ENCODE measurements at places on chromosomes 5 and 9.

DNA sequence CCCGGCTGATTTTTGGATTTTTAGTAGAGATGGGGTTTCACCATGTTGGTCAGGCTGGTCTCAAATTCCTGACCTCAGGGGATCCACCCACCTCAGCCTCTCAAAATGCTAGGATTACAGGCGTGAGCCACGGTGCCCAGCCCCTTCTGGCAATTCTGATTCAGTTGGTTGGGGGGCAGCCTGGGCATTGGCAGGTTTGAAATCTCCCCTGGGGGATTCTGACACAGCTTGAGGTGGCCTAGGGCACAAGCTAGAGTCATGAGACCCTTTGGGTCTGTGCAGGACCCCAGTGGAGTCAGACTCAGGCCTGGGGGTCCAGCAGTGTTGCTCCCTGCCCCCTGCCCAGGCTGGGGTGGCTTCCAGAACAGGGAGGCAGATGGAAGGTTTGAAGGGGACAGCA lies 239.8 kb downstream of the PBX3 start:
- DNase-seq = no peak

DNA sequence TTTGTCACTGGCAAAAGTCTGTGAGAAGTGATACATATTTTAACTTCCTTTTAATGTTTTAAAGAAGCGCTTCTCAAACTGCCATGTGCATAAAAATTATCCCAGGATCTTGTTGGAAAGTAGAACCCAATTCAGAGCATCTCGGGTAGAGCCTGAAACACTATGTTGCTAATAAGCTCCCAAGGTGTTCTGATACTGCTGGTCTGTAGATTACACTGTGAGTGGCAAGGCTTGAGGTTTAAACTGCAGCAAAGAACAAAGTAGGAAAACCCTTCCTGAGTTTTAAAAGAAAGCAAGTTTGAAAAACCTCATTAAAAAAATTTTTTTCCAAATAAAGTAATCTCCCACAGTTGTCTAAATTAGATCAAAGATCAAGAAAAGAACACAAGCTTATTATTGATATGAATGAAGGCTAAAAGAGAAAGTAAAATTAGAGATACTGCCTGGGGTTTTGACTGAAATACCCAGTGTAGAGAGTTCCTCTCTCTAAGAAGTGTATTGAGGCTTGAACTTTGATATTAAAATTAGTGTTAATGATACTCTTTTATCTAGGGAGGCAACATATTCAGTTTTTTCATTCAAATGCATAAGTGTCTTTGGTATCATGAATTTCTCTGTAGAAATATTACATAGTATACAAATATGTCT lies 19.8 kb upstream of the JAK2 start:
- no peak for DNase-seq

DNA sequence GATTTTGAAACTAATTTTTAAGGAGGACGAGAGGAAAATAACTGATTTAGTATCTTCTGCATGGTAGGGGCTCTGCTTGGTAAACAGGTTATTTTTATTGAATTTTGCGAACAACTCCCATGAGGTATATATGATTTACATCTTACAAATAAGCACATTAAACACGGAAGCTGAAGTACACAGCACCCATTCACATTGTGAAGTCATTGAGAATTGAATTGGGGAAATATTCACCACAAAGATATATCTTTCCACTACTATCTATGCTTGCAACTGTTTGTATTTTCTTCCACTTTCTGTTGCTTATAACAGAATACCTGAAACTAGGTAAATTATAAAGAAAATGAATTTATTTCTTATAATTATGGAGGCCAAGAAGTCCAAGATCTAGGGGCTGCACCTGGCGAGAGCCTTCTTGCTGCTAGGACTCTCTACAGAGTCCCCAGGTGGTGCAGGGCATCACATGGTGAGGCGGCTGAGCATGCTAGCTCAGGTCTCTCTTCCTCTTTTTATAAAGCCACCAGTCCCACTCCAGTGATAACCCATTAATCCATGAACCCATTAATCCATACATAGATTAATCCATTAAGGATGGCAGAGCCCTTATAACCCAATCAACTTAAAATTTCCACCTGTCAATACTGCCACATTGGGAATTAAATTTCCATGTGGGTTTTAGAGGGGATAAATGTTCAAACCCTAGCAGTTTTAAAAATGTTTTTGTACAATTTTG lies 79.0 kb upstream of the ZNF608 start:
- DNase-seq = no peak

GRCh38 chr5:16057277-16057676 lies 122.3 kb downstream of the MARCHF11 start:
- no peak for DNase-seq

DNA sequence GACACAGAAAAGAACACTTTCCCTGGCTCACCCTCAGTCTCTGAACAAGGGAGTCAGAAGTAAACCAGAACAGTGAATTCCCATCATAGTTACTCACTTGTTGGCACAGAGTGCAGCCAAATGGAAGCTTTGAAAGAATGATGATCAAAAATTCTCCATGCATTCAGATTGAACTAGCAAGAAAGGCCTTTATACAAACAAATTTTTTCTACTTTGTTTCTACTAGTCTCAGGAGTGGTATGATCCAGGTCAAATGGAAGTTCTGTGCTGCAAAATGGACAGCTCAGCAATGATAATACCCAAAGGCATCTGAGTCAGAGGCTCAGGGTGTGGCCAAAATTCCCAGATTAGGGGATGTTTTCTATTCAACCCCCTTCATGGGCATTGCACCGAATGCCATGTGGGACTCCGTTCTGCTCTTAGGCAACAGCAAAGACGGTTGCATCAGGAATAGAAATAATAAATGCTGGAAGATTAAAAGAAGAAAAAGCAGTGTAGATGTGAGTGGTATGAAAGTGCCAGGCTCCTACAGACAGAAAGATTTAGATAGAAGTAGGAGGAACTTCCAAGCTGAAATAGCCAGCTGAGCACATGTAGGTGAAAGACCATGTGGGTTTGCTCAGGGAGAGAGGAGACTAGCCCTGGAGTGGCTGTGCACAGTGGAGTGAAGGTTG lies 24.0 kb upstream of the ASPN start:
- no peak for DNase-seq

DNA sequence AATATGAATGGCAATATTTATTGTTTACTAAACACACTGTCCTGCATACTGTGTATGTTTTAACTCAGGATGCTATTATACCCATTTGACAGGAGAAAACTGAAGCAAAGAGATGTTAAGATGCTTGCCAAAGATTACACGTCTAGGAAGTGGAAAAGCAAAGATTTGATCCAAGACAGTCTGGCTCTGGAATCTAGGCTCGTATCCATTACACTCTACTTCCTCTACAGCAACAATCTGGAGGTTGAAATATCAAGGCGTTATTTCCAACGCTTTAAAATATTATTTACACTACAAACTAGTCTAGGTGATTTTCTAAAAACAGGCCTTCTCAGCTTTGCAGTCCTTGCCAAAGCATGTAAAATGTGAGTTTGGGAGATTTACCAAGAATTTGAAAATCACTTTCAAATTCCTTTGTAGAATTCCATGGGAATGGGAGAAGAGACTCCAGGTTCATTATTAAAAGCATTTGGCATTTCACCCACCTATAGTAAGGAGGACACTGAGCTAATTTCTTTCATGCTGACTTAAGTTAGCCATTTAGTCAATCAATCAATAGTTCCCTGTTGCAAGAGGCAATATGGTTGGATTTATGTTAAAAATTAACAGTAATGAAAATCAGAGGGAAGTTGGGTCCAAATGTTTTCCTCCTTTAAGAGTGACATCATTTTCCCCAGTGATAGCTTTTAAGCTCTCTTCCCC lies 356.3 kb upstream of the SMARCA2 start:
- DNase-seq = no peak

DNA sequence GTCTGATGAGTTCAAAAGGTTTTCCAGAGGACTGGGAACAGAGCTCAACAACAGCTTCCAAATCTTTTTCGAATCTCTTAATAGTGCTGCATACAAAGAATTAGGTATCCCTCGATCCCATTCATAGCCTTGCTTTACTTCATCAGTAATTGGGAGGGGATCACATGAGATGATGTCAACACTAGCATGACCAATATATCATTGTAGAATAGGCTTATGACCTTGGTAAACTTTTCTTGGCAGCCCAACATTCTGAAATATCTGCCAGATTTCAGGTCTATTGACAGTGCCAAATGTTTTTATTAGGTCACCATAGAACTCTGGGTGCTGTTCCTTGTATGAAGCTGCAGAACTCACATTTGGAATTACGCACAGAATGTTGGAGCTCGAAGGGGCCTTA lies 228.9 kb downstream of the FGF10 start:
- no peak for DNase-seq

GRCh38 chr5:23208959-23209431 lies 298.4 kb upstream of the PRDM9 start:
- DNase-seq = no peak

DNA sequence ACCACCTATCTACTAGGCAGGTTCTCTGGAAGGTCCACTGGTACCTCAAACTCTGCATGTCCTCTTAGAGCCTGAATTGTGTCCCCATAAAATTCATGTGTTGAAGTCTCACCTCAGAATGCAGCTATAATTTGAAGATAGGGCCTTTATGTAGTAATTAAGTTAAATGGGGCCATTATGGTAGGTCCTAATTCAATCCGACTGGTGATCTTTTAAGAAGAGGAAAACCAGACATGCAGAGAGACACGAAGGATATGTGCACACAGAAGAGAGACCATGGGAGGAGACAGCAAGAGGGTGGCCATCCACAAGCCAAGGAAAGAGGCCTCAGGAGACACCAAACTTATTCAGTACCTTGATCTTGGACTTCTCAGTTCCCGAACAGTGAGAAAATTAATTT lies 345.4 kb downstream of the ENC1 start:
- DNase-seq = no peak

DNA sequence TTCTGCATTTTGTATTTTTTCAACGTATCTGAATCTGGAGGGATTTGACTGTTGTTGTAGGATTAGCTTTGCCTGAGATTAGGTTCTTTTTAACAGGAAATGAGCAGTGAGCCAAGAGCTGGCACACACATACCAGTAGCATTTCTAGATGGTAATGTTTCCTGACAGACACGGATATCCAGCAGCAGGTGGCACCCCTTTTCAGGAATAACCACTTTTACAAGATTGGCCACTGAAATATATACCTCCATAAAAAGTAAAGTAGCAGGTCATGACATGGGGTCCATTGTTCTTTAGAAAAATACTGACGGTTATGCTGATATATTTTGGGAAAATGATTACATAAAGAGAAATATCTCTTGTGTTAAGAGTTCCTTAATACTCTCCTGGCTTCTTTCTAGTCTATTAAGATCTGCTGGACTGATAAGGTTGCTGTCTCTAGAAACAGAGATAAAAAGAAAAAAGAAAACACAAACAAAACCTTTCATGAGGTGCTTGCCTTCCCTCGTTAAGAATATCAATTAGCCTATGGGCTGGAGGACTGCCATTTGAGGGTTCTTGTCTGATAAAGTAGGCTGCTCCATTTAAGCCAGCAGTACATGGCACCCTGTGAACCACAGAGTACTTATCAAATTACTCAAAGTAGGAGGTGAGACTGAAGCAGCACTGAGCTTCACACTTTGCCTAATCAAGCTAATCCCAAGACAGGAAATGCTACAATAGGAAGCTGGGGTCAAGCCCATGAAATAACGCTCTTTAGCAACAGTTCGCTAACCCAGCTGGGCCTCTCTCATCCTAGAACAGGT lies 101.6 kb upstream of the PCA3 start:
- no peak for DNase-seq

GRCh38 chr5:59790776-59791475 lies 102.6 kb downstream of the PDE4D start:
- DNase-seq = no peak

GRCh38 chr5:168697034-168697720 lies 118.0 kb upstream of the PANK3 start:
- DNase-seq = no peak

DNA sequence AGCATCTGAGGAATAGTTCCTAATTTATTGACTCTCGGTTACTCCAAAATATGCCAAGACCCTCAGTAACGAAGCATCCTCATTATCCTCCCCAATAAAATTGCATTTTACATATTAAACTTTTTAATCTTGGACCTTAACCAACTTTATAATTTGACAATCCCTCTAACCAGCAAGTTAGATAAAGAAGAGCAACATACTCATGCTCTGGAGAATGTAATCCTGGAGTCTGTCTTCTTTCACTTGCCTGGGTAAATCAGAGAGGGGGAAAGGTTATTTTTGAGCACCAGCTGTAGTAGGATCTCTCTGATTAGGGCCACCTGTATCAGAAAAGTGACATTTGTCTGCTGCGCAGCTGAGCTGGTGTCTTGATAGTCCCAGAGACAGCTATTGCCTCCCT lies 59.8 kb downstream of the NDFIP1 start:
- no peak for DNase-seq

- no peak for DNase-seq
Observed at GRCh38 chr5:33720176-33720575, 171.6 kb downstream of the ADAMTS12 start.

- DNase-seq = no peak
Observed at GRCh38 chr5:85000671-85001070, 616.0 kb upstream of the EDIL3 start.

DNA sequence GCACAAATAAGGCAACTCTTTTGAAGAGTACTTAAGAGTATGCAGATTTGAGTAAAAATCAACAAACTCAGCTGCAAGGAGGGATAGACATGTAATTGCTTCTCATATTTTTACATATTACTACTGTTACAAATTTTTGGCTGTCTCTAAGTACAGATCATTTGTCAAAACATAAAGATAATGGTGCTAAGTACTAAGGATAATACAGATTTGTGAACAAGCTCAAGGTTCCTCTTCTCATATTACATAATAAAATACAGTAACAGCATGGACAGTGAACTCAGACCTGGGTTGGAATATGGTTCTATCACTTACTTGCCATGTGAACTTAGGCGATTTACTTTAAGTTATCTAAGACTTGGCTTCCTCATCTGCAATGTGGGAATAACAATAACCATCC lies 168.0 kb downstream of the AP3B1 start:
- no peak for DNase-seq

DNA sequence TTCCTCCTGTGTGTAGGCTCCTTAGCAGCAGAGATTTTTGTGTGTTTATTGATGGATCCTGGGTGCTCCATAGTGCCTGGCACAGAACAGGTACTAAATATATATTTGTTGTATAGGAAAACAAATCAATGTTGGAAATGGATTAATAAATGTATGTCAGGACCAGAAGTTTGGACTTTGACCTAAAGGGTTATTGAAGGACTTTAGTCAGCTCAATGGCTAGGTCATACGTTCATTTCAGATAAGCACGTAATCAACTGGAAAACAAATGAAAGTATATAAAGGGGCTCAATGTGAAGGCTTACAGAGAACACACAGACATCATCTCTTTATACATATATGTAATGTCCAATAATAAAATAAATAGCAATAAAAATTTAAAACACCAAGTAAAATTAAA lies 56.2 kb upstream of the PALM2AKAP2 start:
- DNase-seq = no peak

GRCh38 chr5:146789712-146790653 lies 88.6 kb downstream of the PPP2R2B start:
- no peak for DNase-seq
